ENCODE measurements at places on chromosomes 12 and 14. TPM values are rescaled to one million over a fixed set of nuclear protein-coding genes. Genes with fewer than 3 reads are reported as not detected.
A peak's percentile ranks its signal among the peaks of the same experiment; 100 is the strongest.

Gene C12orf60
- total RNA-seq, result 2.3 TPM

- no peak overlapping the region for H3K27ac ChIP-seq
- H3K36me3 ChIP-seq, result no peaks in the 10 kb centered on the region
- H3K4me1 ChIP-seq, result no peaks in the 10 kb centered on the region
Measured at GRCh38 chr12:4011597-4011996, 138.4 kb upstream of the PARP11 start.

Gene PPP1R12A
- total RNA-seq, result 91.1 TPM

DNA sequence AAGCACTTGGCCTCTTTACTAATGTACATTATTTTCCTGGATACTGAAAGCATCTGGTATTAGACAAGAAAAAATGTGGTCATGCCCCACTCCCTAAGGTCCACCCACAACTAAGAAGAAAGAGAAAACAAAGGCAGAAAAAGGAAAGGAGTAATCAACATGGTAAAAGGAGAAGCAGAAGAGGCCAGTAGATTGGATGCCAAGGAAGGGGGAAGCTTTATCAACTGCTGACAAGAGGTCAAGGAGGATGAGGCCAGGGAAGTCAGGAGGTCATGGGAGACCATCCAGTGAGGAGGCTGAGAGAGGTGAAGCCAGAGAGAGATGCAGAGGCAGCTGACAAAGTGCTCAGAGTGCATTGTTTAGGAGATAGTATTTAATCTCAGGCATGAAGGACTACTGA is 383.5 kb downstream of the ZFP36L1 start:
- no peak overlapping the region for H3K4me3 ChIP-seq
- no peak overlapping the region for H3K27ac ChIP-seq
- peaks cover 44% of the 10 kb centered on the region for H3K4me1 ChIP-seq

- peaks cover 31% of the 10 kb centered on the region for H3K4me1 ChIP-seq
- no peak overlapping the region for H3K27ac ChIP-seq
- no peaks in the 10 kb centered on the region for H3K27me3 ChIP-seq
- no peaks in the 10 kb centered on the region for H3K36me3 ChIP-seq
- DNase-seq, result no peak
Measured at GRCh38 chr12:75975702-75976101, 55.9 kb downstream of the PHLDA1 start.

Gene CCDC196
- total RNA-seq, result not detected

GRCh38 chr12:3135522-3136461 is 58.6 kb downstream of the TSPAN9 start:
- no peaks in the 10 kb centered on the region for H3K27me3 ChIP-seq
- no peak overlapping the region for H3K4me3 ChIP-seq
- no peaks in the 10 kb centered on the region for H3K36me3 ChIP-seq
- peak; percentile 74 for DNase-seq

DNA sequence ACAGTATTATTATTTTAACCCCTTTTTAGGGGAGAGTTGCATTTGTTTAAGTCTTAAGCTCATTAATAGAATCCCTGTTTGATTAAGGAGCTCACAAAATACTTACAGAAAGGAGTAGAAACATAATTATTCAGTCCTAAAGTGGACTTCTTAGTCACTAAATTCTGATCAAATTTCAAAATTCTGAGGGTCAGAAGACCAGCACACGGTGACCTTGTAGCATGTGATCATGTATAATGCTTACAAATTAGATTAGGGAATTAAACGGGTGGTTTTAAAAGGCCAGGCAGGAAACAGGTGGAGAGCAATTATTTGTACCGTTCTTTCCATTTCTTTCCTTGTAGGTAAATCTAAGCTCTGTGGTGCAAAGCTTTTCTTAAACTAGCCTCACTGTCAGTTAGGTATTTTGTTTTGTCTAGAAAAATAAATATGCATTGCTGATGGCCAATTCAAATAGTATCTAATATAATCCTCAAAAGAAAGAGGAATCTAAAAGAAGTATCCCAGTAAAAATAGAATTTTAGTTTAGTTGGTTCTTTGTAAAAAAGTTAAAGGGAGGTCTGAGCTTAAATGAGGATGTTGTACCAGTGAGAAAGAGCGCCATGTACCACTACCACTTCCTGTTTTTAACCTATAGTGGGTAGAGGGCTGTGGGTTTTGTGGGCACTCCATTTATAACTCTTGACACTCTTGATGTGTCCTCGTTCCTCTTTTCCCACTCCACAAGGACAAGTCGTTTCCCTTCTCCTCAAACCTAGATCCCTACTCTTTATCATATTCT is 51.1 kb downstream of the SLC38A1 start:
- H3K36me3 ChIP-seq, result peaks cover 13% of the 10 kb centered on the region
- no peak for DNase-seq
- H3K27ac ChIP-seq, result no peak overlapping the region
- no peak overlapping the region for H3K4me3 ChIP-seq

GRCh38 chr14:80005561-80005960 is 205.7 kb downstream of the DIO2 start:
- no peak overlapping the region for H3K4me3 ChIP-seq
- no peaks in the 10 kb centered on the region for H3K27me3 ChIP-seq
- H3K4me1 ChIP-seq, result no peaks in the 10 kb centered on the region
- H3K27ac ChIP-seq, result no peak overlapping the region
- no peak for DNase-seq

- H3K27me3 ChIP-seq, result no peaks in the 10 kb centered on the region
- no peak overlapping the region for H3K4me3 ChIP-seq
- no peak for DNase-seq
- no peaks in the 10 kb centered on the region for H3K4me1 ChIP-seq
- H3K27ac ChIP-seq, result no peak overlapping the region
- H3K36me3 ChIP-seq, result no peaks in the 10 kb centered on the region
Measured at GRCh38 chr12:32273712-32274111, 125.6 kb upstream of the FGD4 start.

- no peaks in the 10 kb centered on the region for H3K27me3 ChIP-seq
- no peak for DNase-seq
- H3K27ac ChIP-seq, result no peak overlapping the region
- no peaks in the 10 kb centered on the region for H3K36me3 ChIP-seq
- no peaks in the 10 kb centered on the region for H3K4me1 ChIP-seq
Measured at GRCh38 chr12:89513544-89513943, 11.1 kb downstream of the GALNT4 start.

DNA sequence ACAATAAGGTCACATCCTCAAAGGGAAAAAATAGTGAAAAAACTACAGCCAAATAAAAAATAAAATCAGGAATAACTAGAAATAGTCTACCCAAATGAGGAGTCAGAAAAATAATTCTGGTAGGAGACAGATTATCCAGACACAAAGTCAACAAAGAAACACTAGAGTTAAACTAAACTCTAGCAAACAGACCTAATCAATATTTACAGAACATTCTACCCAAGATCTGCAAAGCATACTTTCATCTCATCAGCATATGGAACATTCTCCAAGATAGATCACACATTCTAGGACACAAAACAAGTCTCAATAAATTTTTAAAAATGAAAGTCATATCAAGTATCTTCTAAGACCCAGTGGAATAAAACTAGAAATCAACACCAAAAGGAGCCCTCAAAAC is 20.4 kb upstream of the TSPAN8 start:
- no peaks in the 10 kb centered on the region for H3K36me3 ChIP-seq
- H3K4me3 ChIP-seq, result no peak overlapping the region
- no peaks in the 10 kb centered on the region for H3K4me1 ChIP-seq
- no peaks in the 10 kb centered on the region for H3K27me3 ChIP-seq

GRCh38 chr14:99241325-99242010 is 30.5 kb downstream of the BCL11B start:
- DNase-seq, result no peak
- peaks cover 21% of the 10 kb centered on the region for H3K27me3 ChIP-seq
- H3K4me1 ChIP-seq, result no peaks in the 10 kb centered on the region
- no peaks in the 10 kb centered on the region for H3K36me3 ChIP-seq
- H3K4me3 ChIP-seq, result no peak overlapping the region

GRCh38 chr12:12714276-12715021 is 2.7 kb upstream of the CDKN1B start:
- peak overlapping the region; percentile 12 for H3K27ac ChIP-seq
- peaks cover 25% of the 10 kb centered on the region for H3K4me1 ChIP-seq
- H3K4me3 ChIP-seq, result peak overlapping the region; percentile 66
- H3K27me3 ChIP-seq, result no peaks in the 10 kb centered on the region
- peaks cover 4% of the 10 kb centered on the region for H3K36me3 ChIP-seq
- peak; percentile 64 for DNase-seq

GRCh38 chr12:16150276-16150675 is 127.2 kb downstream of the SLC15A5 start:
- no peak overlapping the region for H3K4me3 ChIP-seq
- H3K27ac ChIP-seq, result no peak overlapping the region
- no peaks in the 10 kb centered on the region for H3K36me3 ChIP-seq
- H3K27me3 ChIP-seq, result no peaks in the 10 kb centered on the region

- no peaks in the 10 kb centered on the region for H3K4me1 ChIP-seq
- DNase-seq, result peak; percentile 1
- H3K27me3 ChIP-seq, result no peaks in the 10 kb centered on the region
Measured at GRCh38 chr12:33587354-33587753, 147.7 kb upstream of the SYT10 start.

- H3K27me3 ChIP-seq, result no peaks in the 10 kb centered on the region
- no peaks in the 10 kb centered on the region for H3K36me3 ChIP-seq
- H3K4me3 ChIP-seq, result no peak overlapping the region
- peak; percentile 62 for DNase-seq
- peaks cover 9% of the 10 kb centered on the region for H3K4me1 ChIP-seq
Measured at GRCh38 chr12:27828196-27828595, 48.2 kb upstream of the MANSC4 start.

All from GM23248 (cell line).